ENCODE measurements at places on chromosomes 11 and 22.
A peak's percentile ranks its signal among the peaks of the same experiment; 100 is the strongest.

GRCh38 chr11:110491577-110492320, 62.0 kb downstream of the FDX1 start:
- no peak for DNase-seq

- DNase-seq = no peak
Observed at GRCh38 chr11:23423104-23423503, 562.8 kb upstream of the CCDC179 start.

GRCh38 chr11:134030853-134031252, 38.0 kb upstream of the JAM3 start:
- no peak for DNase-seq

DNA sequence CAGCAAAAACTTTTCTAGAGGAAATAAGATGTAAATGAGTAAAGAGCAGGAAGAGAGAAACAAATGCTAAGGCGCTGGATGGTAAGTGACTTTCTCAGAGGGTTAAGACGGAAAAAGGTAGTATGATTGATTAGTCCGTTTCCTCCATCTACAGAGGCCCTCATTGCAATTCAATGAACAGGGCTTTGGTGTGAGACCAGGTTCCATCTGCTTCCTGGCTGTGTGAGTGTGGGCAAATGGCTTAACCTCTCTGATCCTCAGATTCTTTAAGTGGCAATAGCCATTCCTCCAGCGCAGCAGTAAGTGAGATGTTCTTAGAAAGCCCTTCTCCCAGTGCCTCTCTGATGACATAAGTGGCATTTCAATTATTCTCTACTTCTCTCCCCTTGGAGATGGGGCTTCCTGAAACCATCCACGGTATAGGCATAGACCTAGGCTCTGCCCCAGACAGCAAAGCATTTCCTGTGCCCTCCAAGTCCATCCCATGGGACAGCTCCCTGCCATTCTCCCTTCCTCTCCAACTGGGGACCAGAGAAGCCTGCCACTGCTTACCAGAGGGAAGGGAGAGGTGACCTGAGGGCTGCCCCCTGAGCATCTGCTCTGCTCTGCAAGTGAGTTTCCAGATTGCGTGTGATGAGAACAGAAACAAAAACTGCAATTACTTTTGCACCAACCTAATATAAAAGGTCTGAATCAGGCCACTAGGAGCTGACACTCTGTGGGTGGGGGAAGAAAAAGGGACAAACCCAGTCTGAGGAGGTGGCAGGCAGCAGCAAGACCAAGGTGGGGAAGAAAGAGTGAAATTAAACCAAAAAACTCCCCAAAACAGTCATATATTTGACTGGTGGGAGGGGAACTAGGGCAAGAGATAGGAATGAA, 12.7 kb upstream of the CD44 start:
- DNase-seq = no peak

DNA sequence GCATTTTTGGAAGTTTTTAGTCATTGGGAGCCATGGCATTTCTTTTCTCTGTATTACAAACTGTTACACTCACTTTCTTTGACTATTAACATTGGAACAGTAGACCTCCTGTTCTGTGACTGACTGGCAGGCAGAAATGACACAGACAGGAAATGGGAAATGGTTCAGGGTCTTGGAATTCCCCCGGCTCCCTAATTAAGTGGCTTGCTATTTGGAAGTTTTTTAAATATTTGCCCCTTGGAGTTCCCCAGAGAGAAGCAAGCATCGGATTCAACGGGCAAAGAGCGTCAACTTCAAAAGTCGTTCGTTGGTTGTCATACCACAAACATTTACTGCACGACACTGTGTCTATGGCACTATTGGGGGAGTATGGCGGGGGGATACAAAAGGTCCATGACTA, 1.1 kb upstream of the BIRC2 start:
- peak; percentile 10 for DNase-seq
